Pancreas (tissue), 10 donors: ENCODE measurements at places on chromosomes 12 and 14.
A peak's percentile ranks its signal among the peaks of the same experiment; 100 is the strongest.

GRCh38 chr14:56092763-56093162 lies 25.4 kb upstream of the PELI2 start:
- no peak for DNase-seq

DNA sequence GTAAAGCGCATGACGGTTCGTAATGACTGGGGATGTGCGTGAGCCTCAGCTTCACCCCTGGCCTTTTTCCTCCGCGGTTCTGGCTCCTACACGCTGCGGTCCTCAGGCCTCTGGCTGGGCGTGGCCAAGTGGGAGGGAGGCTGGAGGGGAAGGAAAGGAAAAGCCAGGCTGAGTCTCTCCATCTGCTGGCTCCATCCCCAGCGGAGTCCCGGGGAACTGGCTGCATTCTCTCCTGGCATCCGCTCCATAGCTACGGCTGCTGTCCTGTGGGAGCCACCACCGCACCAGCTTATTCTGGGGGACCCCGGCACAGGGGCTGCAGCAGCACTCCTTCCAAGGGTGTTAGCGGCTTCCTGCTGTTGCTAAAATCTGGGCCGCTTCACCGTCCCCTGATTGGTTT lies 68.2 kb upstream of the SLC24A4 start:
- peak; percentile 6 for DNase-seq

- DNase-seq: no peak
Measured at GRCh38 chr12:102504280-102504679, 23.9 kb upstream of the IGF1 start.

DNA sequence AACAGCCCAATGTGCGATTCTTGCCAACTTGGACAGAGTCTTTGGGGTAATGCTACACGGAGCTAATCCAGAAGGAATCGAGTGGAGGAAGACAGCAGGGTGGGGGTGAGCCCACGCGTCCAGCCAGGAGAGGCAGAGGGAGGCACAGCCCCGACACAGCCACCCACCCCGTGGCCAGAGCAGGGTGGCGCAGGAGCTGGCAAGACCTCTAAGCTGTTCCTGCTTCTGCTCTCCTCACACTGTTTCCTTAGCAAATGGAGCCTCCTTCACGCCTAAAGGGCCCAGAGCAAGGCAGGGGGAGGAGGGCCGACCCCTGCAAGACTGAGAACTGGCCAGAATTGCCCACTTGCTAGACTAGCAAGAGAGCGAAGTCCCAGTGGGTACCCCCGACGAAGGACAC lies 91.5 kb downstream of the FBXL14 start:
- no peak for DNase-seq

DNA sequence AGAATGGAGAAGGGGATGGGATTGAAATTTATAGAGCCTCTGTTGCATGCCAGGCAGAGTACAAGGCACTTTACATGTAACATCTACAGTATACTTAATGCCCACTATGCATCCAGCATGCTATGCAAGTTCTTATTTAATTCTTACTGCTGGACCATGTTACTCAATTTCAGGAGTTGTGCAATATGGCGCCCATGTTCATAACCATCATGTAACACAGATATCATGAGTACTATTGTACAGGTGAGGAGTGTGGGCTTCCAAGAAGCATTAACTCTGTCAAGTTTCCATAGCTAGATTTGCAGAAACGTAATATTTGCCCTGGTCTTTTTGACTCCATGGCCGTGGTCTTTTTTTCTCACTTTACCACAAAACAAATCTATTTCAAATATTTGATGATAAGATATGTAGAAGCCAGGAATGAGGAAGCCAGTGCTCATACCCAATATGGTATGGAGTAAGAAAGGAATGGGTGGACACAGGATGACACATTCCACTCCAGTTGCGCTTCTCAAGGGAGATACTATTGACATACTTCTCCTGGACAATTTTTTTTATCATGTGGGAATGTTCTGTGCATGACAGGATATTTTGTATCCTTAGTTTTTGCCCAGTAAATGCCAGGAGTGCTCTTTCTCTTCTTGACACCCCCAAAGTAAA lies 191.8 kb downstream of the C12orf75 start:
- DNase-seq: no peak

- DNase-seq: no peak
Measured at GRCh38 chr12:8549381-8549780, 8.7 kb upstream of the CLEC4E start.

GRCh38 chr12:5723071-5723470 lies 222.0 kb downstream of the ANO2 start:
- no peak for DNase-seq

GRCh38 chr12:51941011-51941581 lies 10.4 kb upstream of the ACVR1B start:
- no peak for DNase-seq

GRCh38 chr12:29223956-29224543 lies 75.0 kb downstream of the FAR2 start:
- no peak for DNase-seq

DNA sequence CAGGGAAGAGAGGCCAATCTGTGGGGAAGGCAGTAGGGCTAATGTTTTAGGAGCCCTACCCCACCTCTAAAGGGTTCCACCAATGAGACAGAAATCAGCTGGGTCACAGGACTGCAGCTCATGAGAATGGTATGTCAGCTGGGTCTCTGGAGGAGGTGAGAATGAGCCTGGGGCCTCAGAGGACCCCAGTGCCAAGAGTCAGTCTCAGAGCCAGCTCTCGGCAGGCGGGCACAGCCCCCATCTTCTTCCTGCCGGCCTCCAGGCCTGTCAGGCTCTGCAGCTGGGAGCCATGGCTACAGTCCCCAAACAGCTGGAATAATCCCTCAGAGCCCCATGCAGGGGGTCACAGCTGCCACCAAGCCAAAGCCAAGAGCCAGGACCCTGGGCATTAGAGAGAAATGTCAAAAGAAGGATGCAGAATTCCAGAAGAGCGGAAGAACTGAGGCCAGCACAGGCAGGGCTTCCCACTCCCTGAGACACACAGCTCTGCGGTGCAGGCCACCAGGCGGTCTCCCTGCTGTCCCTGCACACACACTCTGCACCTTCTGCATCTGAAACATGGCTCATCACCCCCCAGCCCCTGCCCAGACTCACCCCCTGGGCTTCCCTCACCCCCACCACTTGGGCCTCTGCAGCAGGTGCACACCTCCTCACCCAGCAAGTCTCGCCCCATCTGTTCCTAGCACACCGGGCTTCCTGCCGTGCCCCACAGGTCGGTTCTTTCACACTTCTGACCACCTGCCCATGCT lies 26.0 kb downstream of the ITPK1 start:
- DNase-seq: no peak

DNA sequence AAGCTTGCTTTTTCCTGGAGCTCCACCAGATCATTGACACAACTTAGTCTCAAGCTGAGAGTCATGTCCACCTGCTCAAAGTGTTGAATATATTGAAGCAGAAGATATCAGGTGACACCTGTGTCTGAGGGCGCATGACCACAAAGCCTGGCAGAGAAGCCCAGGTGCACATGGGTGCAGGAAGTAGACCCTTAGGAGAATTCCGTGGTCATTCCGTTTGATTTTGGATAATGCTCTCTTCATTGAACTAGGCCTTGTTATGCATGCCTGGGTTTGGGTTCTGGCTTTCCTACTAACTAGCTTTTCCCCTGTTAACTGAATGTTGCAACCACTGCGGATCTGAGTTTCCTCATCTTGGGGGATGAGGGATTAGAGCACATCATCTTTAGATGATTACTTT lies 7.1 kb downstream of the ARHGDIB start:
- DNase-seq: no peak

DNA sequence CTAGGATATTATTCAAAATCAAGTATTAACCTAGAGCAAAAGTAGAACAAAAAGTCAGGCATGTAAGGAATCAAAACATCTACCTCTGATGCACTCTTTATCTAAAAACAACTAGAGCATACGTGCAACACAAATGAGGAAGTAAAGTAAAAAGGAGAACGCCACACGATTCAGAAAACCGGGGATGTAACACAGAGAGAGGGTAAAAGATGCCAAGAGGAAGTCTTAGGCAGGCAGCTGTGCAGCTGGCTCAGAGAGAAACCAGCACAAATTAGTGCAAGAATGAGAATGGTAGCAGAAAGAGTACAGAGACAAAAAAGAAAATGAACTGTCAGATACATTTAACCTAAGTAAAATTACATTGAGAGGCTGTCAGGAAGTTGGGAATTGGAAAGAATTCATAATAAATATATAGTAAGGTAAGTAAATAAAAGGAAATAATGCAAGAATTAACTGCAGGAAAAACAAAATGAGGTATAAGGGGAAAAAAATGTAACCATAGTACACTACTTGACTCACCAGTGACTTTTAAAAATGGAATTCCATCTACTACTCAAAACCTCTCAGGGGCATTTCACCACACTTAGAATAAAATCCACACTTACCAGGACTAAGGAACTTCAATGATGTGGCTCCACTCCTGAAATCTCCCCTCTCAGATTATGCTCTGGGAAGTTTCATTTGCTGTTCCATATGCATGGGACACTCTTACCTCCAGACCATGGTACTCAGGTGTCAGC lies 17.1 kb downstream of the BCAT1 start:
- DNase-seq: no peak

DNA sequence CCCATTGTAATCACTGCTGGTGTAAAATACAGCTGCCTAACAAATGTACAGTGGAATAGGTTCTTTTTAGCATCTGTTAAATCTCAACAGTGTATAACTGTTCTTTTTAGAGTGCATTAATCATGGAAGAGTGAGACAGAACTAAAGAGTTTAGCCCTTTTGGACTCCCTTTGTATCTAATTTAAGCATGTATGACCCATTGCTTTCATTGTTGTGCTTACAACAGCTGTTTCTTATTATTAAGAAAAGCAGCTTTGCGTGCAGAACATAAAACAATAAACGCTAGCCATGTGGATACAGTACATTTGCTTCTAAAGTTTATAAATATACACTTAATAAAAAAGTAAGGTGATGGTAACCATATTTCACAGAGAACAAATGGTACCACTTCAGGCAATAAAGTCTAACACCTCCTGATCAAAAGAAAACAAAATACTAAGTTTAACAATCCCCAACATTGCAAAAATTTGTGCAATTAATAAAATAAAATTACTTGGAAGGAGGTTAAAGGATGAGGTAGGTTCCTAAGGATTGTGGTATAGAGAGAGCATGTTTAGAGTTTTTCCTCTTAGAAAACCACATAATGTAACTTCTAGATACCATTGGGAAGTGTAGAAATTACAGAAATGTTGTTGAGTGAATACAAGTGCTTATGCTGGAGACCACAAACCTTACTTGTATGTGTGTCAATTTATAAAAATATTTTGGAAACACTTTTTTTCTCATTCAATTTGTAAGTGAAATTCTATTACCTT lies 448.7 kb downstream of the SLC6A15 start:
- no peak for DNase-seq

DNA sequence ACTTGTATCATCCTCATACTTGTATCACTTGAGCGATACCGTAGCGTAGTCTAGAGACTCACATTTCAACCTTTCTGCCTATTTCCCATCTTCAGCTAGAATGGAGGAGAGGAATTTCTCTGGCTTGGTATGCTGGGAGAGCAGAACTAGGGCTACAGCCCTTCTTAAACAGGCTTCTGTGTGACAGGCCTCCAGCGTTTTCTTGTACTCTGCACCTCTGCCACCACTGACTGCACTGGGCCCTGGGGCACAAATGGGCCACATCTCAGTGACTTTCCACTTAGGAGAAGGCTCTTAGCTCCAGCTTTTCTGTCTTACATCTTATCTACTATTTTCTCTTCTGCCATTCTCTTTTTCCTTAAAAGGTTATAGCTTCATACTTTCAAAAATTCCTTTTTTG lies 26.8 kb downstream of the HCFC2 start:
- no peak for DNase-seq

GRCh38 chr12:45089411-45090075 lies 38.6 kb upstream of the DBX2 start:
- DNase-seq: no peak

GRCh38 chr12:80939231-80939950 lies 1.7 kb upstream of the LIN7A start:
- no peak for DNase-seq

DNA sequence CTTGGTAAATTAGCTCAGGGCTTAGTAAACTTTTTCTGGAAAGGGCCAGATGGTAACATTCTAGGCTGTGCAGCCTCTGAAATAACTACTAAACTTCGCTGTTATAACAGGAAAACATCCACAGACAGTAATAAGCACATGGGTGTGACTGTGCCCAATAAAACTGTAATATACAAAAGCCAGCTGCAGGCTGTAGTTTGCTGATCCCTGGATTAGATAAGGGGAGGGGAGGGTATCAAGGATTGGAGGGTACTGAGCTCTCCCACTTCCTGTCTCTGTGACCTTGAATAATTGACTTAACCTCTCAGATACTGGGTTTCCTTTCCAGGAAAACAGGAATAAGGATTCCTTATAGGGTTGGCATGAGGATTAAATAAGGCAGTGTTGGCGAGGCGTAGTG lies 81.2 kb downstream of the CCDC60 start:
- DNase-seq: no peak

DNA sequence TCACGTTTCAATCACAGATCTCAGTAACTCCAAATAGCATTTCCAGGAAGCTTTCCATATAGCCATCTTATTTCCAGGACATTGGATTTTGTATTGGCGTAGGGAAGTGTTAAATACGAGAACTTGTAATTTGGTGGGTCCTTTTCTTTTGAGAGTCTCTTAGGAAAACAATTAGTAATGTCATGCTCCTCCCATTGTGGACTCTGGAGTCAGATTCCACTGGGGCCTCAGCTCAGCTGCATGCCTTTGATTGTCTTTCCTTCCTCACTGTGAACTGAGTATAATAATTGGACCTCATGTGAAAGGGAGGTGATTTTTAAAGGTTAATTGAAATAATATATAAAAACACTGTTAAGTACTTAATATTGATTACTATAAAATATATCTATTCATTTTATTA lies 462.6 kb downstream of the NPAS3 start:
- DNase-seq: no peak

- no peak for DNase-seq
Measured at GRCh38 chr14:22344673-22345072, 244.4 kb downstream of the DAD1 start.

DNA sequence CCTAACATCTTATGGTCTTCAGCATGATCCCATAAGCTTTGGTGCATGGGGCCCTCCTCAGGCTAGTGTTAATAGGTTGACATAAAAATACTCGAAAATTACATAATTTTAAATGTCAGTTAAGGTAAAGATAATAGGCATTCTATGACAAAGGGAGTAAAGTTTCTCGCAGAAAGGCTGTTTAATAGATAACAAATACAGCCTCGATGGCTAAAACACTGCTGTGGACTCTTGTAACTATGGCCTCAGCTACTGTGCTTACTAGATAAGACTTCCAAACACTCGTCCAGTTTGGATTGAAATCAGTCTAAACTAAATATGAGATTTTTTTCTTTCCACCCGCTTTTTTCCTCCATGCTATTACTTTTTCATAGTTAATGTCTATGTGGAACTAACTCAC lies 23.2 kb upstream of the MGST1 start:
- no peak for DNase-seq

- DNase-seq: no peak
Measured at GRCh38 chr12:58629376-58629775, 290.9 kb downstream of the LRIG3 start.

GRCh38 chr14:61461808-61462275 lies 140.5 kb downstream of the PRKCH start:
- peak; percentile 40 for DNase-seq

- no peak for DNase-seq
Measured at GRCh38 chr12:27437839-27438238, 8.7 kb upstream of the SMCO2 start.

- no peak for DNase-seq
Measured at GRCh38 chr12:105106621-105107020, 910 bp upstream of the WASHC4 start.
